ENCODE measurements at places on chromosomes 7 and 10. TPM values are rescaled to one million over a fixed set of nuclear protein-coding genes. Genes with fewer than 3 reads are reported as not detected.

PDE6C gene
- not detected for total RNA-seq

PDSS1 gene
- total RNA-seq = 17.8 TPM

PNLIPRP1 gene
- total RNA-seq = not detected

ITPRID1 gene
- total RNA-seq = not detected

CPXM2 gene
- not detected for total RNA-seq
